ENCODE measurements at places on chromosomes 7 and 10.

- ATAC-seq: peak; percentile 90
Measured at GRCh38 chr7:47379629-47380324, 202.1 kb downstream of the TNS3 start.

GRCh38 chr7:19620470-19620869 lies 88.4 kb downstream of the POLR1F start:
- no peak for ATAC-seq

DNA sequence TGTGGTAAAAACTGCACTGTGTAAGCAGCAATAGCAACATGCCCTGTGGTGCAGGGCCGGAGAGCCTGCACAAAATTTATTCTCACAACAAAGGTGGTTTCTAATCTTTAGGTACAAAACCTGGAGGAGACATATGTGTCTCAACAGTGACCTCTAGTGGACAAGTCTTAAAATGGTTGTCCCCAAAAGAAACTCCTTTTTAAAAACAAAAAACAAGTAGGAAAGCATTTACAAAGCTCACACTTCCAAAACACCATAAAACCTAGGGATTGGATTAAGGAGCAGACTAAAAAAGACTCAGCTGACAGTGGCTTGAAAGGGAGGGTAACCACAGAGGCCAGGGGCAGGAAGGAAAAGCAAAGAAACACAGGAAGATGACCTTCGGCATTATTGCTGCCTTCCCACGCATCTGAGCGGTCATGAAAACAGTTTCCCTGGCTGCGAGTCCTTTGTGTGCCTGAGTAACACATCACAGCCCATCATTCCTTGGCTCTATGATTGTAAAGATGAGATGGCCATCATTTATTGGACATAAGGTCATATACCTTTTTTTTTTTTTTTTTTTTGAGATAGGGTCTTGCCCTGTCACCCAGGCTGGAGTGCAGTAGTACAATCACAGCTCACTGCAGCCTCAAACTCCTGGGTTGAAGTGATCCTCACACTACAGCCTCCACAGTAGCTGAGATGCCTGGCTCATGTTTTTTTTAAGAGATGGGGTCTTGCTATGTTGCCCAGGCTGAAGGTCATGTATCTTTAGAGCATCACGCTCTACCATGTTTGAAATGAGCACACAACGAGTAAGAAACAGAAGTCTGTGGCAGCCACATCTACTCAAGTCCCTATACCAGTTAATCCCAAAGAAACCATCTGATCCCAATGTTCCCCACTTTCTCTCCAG lies 39.5 kb downstream of the RSU1 start:
- ATAC-seq: peak; percentile 43

GRCh38 chr10:114749510-114749909 lies 72.1 kb upstream of the FHIP2A start:
- no peak for ATAC-seq

GRCh38 chr10:86168256-86168655 lies 198.3 kb downstream of the GRID1 start:
- ATAC-seq: no peak

- no peak for ATAC-seq
Measured at GRCh38 chr10:29908962-29909361, 150.4 kb downstream of the JCAD start.
